ENCODE measurements at places on chromosomes 2 and 18.

DNA sequence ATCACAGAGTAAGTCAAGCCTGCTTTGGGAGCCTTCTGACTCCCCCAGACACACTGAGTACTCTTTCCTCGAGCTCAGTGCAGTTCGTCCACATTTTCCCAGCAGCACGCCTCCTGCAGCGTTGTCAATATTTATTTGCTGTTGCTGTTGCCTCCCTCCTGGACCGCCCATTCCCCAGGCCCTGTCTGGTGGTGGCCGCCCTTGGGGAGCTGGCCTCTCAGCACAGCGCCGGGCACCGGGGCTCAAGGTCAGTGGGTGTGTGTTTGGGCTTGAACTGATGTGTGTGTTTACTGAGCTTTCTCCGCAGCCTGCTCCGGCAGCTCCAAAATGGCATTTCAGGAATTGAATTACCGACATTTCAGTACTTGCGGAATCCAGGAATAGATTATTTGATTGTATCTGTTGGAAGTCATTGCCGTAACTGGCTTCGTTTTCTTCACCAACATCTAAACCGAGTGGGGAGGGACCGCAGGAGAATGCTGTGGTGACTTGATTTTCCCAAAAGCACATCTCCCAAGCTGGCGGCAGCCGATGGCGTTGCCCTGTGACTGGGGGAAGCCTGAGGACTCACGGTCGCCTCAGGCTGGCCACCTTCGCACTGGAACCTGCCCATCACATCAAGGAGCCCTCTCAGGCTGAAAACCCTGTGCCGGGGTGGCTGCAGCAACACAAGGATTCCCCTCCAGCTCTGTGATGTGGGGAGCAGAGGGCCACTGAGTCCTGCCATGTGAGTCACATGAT is 66.0 kb downstream of the HPCAL1 start:
- no peak for DNase-seq

- no peak for DNase-seq
Measured at GRCh38 chr2:64591188-64591587, 62.5 kb downstream of the SERTAD2 start.

DNA sequence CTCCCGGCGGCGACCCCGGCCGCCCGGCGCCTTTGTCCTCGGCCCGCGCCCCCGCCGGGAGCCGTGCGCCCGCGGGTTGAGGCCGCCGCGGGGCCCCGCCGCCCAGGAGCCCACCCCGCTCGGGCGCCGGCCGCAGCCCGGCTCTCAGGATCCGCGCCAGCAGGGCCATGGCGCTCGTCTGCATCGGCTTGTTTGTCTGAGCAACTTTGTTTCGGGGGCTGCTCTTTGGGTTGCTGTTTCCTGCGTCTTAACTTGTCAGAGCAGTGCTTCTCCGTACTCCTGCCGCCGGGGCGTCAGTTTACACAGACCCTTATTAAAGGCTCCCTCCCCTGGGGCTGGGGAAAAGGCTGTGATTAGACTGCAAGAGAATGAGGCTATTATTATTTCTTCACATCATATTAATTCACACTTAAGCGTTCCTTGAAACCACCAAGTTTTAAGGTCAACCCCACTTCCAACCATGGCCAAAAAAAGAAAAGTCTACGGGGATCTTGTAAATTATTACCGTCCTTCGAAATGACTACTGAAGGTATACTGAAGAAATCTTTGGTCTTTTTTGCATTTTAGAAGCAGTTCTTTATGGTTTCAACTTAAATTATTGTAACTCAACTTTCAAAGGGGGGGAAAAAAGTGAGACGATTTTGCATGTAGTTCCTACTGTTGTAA is at the start of gene CYP27C1:
Gene CYP27C1, minus strand, starts transcription at position 198 of the 666 bp plus-strand sequence. Its CDS starts 29 bp downstream, at position 169.
- peak; percentile 57 for DNase-seq

DNA sequence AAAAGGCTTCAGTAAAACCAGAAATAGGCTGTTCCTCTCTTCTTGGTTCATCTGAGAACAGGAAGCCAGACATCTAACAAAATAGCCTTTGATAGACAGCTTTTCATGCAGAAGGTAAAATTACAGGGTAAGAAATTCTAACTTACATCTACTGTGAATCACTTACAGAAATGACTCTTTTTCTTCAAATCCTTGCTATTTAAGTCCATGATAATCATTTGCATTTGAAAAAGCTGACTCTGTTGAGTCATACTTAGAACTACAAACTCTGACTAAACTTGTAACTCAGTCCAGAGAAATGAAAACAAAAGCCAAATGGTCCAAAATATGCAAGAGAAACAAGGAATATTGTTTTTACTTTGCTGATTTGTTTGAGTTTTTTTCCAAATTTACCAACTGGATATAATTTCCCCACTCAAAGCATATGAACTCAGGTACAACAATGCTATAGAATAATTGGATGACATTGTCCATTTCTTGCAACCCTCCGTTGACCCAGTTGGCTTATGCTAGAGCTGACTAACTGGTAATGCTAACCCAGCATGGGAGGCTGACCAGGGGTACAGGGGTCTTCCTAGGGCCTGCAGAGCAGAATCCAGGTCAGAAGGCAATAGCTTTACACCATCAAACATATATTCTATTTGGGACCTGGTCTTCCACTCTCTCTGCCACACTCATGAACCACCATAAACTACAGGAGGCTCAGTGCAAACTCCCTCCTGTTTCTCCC is 18.8 kb upstream of the MREG start:
- no peak for DNase-seq

- DNase-seq = no peak
Measured at GRCh38 chr2:65227020-65227455, 593 bp upstream of the ACTR2 start.

GRCh38 chr2:175914846-175915245 is 87.2 kb downstream of the LNPK start:
- no peak for DNase-seq

GRCh38 chr2:137172162-137172561 is 406.8 kb downstream of the THSD7B start:
- no peak for DNase-seq

DNA sequence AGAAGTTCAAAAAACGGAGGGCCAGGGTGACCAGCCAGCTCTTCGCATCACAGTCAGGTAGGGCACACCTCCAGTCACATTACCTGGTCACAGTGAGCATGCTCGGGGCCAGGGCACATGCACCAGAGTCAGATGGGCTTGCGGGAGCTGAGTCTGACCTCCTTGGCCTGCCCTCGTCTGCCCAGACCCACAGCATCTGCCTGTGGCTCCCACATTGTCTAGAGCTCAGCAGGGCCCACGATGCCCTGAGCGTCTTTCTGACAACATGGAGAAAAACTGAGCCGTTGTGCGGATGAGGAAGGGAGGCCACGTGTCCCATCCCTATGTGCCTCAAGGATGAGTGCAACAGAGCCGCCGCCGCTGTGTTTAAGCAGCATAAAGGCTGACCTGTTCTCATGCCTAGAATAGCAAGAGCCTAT is 37.6 kb downstream of the CRACDL start:
- DNase-seq = no peak

- no peak for DNase-seq
Measured at GRCh38 chr2:132497591-132497990, 81.0 kb downstream of the GPR39 start.

- DNase-seq = no peak
Measured at GRCh38 chr2:5060956-5061355, 631.2 kb upstream of the SOX11 start.

DNA sequence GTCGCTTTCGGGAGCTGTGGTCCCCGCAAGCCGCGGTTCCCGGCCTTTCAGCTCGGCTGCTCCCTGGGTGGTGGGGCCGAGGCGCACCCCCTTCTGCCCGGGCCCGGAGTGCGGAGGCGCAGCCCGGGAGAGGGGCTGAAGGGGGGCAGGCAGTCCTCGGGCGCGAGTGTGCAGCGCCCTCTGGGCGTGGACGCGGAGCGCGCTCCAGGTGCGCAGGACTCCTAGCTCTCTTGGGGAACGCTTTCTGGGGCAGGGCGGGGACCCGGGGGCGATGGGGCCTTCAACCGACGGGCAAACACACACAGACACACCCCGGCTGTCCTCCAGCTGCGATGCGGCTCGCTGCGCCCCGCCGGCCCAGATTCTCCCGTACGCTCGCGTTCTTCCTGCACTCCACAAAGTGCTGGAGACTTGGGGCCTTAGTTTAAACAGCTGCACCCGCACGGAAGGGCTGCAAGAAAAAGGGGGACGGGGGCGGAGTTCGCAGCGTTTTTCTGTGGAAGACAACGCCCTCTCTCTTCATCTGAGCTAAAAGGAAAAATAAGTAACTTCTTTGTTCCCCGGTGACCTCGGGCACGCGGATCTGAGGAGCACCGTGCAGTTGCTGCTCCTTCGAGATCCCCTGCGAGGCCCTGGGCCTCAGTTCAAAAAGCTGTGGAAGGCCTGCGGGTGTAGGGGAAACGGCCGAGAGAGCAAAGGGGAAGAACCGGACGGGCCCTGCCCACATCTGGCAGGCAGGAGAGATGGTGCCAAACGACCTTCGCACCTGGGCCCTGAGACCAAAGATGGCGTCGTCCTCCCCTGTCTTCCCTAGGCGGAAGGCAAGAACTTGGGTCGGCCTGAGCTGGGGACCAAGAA is 593 bp upstream of the SDC1 start:
- no peak for DNase-seq

DNA sequence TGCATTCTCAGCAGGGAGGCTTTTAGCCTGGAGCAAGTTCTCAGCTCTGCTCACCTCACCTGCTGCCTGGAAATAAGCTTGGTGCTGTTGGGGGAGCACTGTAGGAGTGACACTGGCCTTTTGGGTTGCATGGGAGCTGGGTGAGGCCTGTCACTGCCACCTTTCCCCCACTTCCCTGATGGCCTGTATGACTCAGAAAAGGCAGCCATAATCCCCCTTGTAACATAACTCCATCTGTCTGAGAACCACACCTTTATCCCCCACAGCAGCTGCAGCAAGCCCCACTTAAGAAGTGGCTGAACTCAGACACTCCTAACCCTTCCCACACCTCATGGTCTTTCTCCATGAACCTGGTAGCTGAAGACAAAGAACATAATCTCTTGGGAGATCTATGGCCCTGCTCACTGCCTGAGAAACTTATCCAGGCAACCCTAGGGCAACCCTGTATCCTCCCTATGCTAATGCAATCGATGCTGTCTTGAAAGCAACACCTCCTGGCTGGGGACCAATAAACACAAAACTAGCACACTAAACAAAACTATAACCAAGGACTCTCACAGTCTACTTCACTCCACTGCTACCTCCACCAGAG is 258.9 kb upstream of the OSR1 start:
- no peak for DNase-seq

GRCh38 chr2:235077046-235077445 is 125.2 kb downstream of the SH3BP4 start:
- DNase-seq = no peak

DNA sequence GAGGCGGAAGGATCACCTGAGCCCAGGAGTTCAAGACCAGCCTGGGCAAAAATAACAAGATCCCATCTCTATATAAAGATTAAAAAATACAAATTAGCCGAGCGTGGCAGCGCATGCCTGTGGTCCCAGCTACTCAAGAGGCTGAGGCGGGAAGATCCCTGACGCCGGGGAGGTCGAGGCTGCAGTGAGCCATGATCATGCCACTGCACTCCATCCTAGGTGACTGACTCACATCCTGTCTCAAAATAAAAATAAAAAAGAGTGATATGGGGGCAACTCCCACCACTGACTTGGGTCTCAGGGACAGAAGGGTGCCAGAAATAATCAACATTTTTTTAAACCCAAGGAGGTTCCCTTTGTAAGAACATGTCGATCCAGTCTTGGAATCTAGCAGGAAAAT is 37.6 kb downstream of the ZNF516 start:
- DNase-seq = no peak

DNA sequence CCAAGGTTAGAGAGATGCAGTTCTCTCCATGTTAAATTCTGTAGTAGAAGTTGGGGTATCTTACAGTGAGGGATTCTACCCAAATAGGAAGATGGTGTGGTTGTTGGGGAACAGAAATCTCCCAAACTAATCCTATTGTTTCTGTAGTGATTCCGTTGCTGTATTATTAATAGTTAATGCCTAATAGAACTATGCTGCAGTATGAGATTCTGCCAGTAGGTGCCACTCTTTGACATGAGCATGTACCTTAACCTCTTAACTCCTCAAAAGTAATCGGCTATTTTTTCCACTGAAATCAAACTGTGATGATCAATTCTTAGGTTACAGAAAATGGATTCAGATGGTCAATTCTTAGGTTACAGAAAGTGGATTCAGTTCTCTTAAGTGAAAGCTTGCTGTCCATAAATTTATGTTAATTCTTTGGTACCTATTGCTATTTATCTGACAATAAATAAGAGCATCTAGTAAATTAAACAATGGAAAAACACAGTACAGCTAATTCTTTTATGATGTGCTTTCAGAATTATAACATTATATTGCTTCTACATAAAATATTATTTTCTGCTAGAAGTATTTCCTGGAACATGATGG is 97.9 kb upstream of the DLX2 start:
- no peak for DNase-seq

GRCh38 chr2:79860228-79861058 is 347.6 kb downstream of the CTNNA2 start:
- no peak for DNase-seq

All from right hindlimb (tissue), 1 donor.